ENCODE measurements at places on chromosomes 6 and 20.
A peak's percentile ranks its signal among the peaks of the same experiment; 100 is the strongest.

- DNase-seq, result no peak
Measured at GRCh38 chr20:7667194-7667593, 273.1 kb downstream of the HAO1 start.

- DNase-seq, result peak; percentile 86
Measured at GRCh38 chr6:46926481-46926880, 4.7 kb upstream of the ADGRF5 start.

DNA sequence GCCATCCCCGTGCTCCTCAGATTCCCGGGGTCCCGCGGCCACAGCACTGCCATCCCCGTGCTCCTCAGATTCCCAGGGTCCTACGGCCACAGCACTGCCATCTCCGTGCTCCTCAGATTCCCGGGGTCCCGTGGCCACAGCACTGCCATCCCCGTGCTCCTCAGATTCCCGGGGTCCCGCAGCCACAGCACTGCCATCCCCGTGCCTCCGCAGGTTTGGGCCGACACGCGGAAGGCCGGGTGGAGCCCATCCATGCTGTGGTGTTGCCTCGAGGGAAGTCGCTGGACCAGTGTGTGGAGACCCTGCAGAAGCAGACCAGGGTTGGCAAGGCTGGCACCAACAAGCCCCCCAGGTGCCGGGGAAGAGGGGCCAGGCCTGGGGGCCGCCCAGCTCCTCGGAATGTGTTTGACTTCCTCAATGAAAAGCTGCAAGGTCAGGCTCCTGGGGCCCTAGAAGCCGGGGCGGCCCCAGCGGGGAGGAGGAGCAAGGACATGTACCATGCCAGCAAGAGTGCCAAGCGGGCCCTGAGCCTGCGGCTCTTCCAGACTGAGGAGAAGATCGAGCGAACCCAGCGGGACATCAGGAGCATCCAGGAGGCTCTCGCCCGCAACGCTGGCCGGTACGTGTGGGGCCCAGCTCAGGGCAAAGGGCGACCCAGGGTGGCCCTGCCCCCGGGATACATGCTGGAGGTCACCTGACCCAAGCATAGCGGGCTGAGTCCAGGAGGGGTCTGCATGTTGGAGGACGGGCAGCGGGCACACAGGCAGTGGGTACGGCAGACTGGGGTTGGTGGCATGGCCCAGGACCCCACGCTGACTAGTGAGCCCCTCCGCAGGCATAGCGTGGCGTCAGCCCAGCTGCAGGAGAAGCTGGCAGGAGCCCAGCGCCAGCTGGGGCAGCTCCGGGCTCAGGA is 1.3 kb upstream of the LIME1 start:
- no peak for DNase-seq

GRCh38 chr6:19842030-19842615 is 5.0 kb downstream of the ID4 start:
- DNase-seq, result no peak

DNA sequence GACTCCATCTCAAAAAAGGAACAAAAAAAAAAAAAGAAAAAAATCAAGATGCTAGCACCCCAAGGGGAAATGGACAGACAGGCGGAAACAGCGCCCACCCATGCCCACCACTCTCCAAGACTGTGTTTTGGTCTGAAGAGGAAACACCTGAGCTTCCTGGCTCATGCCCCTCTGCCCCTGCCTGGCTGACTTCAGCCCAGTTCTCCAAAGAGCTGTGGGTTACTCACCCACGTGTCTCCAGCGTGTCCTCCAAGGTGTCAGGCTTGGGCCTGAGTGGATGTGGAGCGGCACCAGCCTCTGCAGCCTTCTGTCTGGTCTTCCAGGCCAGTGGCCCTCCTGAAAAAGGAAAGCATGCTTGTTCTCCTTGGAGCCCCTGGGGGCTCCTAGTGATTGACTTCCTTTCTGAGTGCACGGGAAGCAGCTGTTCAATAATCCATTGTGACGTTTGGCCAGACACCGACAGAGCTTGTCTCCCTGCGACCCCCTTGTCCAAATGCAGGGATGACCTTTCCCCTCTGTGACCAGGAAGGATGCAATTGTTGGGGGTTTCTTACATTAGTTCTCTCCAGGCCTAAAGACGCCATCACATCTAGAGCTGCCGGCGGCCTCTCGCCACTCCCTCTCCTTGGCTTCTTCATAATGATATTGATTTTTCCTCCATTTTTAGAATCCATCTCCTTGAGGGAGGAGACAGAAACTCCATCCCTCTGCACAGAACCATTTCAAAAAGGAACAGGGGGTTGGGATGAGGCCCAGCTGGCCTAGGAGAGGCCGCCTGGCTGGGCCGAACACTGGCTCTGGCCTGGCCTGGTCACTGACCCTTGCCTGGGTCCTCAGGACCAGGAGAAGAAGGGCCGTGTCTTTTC is 58.4 kb downstream of the ADNP start:
- no peak for DNase-seq

- no peak for DNase-seq
Measured at GRCh38 chr20:57871237-57871632, 161.4 kb upstream of the PMEPA1 start.

DNA sequence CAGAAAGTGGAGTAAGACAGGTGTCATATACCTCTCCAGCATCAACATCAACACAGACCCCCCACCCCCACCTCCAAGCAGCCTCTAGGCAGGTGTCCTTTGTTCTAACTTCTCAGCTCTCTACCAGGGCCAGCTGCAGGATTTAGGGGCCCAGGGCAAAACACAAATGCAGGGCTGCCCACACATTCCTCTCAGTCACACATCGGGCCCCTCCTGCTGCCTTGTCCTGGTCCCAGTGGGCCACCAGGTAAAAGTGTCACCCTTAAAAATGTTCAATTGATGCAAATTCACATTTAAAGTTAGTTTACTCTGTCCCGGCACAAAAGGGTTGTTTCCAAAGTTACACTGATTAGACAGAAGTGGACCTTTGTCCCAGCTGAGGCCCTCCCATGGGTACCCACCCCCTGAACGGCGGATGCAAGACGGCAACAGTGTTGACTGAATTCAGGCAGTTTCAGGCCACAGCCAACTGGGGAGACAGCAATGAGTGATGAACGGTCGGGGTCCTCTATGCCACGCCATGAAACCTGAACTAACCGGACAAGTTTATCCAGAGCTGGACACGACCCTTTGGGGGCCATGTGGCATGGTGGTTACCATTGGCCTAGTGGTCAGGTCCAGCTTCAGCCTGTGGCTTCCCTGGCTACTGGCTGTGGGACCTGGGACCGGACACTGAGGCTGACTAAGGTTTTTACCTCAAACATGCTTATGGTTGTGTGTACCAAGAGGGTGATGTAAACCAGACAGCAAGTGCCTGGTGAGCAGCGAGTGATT is 52.2 kb upstream of the UNC93A start:
- DNase-seq, result no peak

DNA sequence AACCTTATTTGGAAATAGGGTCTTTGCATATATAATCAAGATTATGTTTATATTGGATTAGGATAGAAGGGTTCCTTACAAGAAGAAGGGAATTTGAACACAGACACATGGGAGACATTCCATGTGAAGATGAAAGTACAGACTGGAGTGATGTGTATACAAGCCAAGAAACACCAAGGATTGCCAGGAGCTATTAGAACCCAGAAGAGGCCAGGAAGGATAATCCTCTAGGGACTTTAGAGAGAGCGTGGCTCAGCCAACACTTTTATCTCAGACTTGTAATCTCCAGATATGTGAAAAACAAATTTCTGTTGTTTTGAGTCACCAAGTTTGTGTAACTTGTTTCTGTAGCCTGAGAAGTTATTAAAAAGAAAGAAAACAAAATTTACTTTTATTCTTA is 1173.9 kb upstream of the CITED2 start:
- DNase-seq, result peak; percentile 43

DNA sequence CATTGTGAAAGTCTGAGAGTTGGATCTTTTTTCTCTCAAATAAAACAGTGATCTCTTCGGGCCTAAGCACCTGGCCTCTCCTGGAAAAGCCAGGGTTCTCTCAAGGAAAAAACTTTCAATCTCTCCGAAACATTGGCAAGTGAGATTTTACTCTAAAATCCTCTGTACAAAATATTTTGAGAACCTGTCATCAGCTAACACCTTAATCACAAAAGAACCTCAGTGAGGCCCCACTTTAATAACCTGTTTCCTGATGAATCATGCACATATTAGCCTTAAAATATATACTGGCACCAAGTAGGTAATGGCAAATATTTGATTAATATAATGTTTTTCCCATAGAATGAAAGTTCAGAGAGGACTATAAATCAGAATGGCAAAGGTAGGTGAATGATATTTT is 177.9 kb downstream of the FRK start:
- DNase-seq, result no peak

GRCh38 chr6:31737991-31738979 is 1.5 kb upstream of the MSH5 start:
- peak; percentile 97 for DNase-seq

GRCh38 chr6:34095136-34095505 is 50.8 kb downstream of the GRM4 start:
- DNase-seq, result no peak

- DNase-seq, result no peak
Measured at GRCh38 chr6:28659250-28659566, 133.5 kb downstream of the GPX5 start.

DNA sequence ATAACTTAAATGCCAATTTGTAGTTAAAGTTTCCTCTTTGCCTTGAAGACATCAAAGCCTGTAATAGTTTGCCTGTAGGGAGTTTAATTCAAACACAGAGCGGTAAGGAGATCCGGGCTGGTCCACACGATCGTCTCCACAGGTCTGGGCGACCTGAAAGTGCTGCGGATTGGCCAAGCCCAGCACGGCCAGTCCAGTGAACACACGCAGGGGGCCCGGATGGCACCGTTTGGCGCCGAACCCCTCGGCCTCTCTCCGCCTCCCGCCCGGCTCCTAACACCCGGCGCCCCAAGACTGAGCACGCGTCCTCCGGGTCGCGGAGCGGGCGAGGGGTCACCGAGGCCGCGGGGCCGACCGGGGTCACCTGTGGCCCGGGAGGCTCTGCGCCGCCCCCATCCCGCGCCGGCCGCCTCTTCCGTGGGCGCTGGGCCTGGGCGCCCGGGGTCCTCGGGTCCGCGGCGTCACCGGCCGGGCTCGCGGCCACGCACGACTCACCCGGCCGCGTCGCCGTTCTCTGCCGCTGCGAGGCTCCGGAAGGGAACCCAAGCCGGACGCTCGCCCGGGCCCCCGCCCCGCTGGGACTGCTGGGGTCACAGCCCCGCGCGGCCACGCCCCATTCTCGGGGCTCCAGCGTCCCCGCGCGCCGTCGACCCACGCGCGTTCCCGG is 481 bp downstream of the SERPINB6 start:
- DNase-seq, result peak; percentile 80

DNA sequence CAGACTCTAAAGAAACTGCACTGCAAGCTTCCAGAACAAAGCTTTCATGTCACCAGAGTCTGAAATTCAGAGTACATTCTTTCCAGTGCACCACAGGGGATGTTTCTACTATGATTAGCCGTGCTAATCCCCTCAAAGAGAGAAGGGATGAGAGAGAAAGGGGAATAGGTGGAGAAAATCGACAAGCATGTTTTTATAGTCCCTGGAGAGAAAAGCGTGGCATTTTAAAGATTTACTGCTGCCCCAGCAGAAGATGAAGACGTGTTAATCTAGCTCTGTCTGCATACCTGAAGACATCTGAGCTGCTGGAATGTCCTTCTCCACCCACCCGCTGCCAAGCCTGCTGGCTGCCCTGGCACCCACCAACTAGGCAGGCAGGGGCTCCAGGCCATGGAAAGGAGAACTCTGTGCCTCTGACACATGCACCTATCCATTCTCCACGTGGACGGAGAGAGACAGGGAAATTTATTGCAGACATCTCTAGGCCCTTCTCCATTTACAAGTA is 4.1 kb downstream of the MYLK4 start:
- no peak for DNase-seq

DNA sequence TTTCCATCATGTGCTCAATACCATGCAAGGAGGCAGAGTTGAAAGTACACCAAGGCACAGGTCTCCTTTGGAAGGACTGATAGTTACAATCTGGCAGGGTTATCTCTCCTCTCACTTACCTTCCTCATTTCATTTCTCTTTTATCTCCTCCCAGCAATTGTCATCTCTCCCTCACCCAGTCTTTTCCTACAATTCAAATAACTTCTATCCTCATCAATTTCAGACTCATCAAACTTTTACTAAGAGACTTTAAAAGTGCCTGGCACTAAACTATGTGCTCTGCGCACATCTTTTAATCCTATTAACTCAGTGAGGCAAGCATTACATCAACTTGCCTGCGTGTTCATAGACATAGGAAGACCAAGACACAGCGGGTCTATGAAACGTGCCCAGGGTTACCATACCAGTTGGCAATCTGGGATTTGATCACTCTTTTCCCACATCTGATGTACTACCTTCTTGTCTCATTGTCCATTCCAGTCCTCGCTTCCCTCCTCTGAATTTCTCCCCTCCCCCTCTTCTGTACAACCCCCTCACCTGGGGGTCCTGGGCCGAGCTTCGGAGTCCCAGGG is 1.2 kb downstream of the VARS1 start:
- peak; percentile 48 for DNase-seq

GRCh38 chr20:17084909-17085308 is 141.9 kb upstream of the PCSK2 start:
- no peak for DNase-seq

DNA sequence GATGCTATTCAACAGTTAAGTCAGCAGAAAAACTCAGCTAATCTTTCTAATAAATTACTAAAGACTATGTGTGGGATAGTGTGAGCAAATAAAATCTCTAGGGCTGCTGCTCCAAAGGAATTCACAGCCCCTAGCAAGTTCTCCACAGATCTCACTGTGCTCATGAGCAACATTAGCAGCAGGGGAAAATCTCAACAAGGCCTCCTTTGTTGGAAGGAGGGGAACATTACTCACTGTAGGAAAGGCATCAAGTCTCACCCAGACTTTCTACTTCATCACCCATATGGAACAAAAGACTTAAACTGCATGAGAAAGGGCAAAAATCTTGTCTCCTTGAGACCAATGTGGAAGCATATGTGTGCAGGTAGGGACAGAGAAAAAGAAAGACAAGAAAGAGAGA is 726.4 kb upstream of the SLC35B3 start:
- DNase-seq, result no peak

DNA sequence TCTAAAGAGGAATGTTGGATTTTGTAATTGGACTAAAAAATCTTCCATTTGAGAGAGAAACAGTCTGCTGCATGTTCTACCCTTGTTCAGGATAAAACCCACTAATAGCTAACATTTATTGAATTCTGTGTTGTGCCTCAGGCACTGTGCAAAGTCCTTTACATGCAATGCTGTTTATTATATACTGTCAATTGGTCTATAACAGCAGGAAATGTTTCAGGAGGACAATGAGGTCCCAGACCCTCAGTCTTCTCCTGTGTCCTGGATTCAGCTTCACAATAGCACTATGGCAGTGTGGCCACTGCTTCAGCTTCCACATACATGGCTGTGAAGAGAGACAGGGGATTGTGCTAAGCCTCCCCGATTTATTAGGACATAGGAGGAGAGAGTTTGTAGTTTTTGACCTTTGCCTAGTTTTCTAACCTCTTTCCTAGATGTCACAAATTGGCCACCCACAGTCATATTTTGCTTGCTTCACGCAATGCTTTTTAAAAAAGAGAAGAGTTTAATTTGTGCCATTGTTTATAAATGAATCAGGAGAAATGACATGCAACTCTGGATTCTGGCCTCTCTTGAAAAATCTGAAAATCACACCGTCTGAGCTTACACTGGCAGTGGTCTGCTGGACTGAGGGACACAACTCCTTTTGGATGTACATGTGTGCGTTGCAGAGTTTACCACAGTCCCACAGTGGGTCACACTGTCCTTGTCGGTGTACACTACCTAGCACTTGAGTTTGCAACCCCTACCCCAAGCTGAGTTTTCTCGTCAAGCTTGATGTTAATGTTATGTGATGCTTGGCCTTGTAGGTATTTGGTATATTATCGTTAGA is 11.3 kb downstream of the PTPN1 start:
- DNase-seq, result no peak

Measured in M059J (cell line).